Left ventricle myocardium superior (tissue), 1 donor: ENCODE measurements at places on chromosomes 7 and 10. TPM values are rescaled to one million over a fixed set of nuclear protein-coding genes. Genes with fewer than 3 reads are reported as not detected.

GRCh38 chr10:121536310-121536913 is 61.8 kb downstream of the FGFR2 start:
- no peak for DNase-seq

DNA sequence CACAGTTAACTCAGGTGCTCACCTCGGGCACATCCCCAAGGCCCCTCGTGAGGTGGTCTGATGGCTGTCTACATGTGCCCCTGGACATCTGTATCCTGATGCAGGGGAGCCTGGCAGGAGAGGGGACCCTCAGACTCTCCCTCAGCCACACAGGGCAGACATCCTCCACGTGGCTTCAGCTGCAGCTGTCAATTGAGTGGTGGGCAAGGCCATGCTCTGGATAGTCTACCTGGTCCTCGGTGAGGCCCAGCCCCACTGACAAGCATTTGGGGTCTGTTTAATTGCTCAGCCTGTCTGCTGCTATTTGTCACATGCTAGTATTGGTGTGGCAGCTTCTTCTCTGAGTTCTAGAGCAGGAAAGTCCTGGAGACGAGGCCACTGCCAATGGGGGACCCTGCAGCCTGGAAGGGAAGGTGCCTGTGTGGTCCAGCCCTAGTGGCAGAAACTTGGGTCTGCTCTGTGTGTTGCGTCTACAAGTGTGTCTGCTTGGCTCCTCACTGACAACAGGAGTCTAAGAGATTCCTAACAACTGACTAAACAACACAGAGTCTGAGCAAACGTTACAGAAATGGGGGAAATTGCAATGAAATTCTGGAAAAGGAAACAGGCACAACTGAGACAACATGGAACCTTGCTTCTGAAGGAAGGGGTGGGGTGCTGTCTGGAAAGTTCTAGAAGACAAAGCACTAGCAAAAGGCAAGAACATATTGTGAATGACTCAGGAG is 59.3 kb upstream of the IGFBP3 start:
- no peak for DNase-seq

- no peak for DNase-seq
These were observed 56.4 kb upstream of the PLPP4 start for GRCh38 chr10:120400601-120401000.

Gene ETV1
- total RNA-seq: 29.8 TPM

- DNase-seq: peak; percentile 62
These were observed 76.6 kb upstream of the PPIF start for GRCh38 chr10:79270466-79271246.

- DNase-seq: no peak
These were observed 343.0 kb upstream of the PODXL start for GRCh38 chr7:131899271-131900030.

DNA sequence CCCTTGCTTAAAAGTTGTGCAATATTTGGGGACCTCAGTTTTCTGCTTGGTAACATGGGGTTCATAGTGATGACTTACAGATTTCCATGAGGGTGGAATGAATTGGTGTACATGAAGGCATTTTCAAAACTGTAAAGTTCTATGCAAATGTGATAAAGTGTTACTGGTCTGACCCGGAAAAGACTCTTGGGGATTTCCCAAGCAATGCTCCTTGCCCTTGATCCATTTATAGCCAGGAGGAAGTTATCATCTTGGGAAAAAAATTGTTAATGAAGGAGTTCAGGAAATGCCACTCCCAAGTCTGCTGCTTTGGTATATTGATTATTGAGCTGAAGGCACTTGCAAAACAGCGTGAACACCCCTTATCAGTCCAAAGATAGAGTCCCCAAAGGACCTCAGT is 96.3 kb upstream of the ZPBP start:
- no peak for DNase-seq

Gene SPDYE1
- not detected for total RNA-seq

Gene CLRN3
- total RNA-seq: not detected

DNA sequence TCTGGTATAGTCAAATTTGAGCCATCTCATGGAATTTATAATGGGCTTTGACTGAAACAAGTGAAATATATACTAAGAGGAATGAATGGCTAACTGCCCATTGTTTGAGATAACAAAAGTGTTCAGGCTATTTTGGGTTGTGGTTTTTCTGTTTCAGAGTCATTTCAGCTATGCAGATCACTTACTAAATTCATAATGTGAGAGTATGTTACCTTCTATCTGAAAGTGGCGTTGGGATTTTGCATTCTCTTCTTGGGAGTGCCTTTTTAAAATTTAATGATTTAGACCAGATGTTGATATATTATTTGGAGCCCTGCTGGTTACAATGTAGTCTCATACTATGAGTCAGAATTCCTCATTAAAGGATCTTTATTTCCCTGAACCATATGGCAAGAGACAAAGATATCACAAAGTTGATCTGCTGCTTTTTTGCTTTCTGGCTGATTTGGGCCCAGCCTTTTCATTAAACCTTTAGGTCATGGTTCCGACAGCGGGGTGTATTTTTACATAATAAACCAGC is 10.4 kb downstream of the VCL start:
- no peak for DNase-seq

GRCh38 chr10:30467651-30468338 is 33.8 kb downstream of the MAP3K8 start:
- no peak for DNase-seq

DNA sequence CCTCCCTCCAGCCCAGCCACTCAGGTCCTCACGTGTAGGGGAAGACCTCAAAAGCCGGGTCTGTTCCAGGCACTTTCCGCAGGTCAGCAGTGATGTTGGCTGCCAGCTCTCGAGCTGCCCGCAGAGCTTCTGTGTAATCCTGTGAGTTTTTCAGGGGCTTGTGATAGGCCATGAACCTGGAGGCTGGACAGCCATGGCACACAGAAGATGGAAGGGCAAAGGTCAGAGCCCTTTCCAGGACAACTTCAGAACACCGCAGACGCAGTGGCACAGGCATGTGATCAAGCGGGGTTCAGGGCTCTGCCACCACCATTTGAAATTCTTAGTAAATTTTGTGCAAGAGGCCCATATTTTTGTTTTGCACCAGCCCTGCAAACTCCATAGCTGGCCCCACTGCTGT is 24.0 kb downstream of the NPC1L1 start:
- no peak for DNase-seq

GRCh38 chr7:47149208-47149839 is 432.6 kb downstream of the TNS3 start:
- DNase-seq: no peak

- DNase-seq: peak; percentile 48
These were observed 63.9 kb downstream of the FOXL3 start for GRCh38 chr7:353746-354325.

GRCh38 chr7:84092207-84092606 is 102.4 kb downstream of the SEMA3A start:
- DNase-seq: no peak

Gene HOXA1
- total RNA-seq: not detected

Gene EIF5AL1
- total RNA-seq: 0.12 TPM

DNA sequence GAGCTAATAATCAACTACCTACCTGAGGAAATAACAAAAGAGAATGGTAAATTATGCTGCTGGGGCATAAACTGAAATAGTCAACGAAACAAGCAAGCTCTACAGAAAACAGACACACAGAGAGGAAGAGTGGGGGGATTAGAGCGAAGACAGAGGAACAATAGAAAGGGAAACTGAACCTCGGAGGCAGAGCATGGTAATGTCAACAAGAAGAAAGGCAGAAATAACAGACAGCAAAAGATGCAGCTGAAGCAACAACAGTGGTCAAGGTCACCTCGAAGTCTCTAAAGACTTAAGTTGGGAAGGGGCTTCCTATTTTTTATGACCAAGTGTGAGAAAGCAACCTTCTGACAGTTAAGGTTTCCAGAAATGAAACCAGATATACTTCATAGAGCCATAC is 177.0 kb downstream of the ZNF438 start:
- no peak for DNase-seq

DNA sequence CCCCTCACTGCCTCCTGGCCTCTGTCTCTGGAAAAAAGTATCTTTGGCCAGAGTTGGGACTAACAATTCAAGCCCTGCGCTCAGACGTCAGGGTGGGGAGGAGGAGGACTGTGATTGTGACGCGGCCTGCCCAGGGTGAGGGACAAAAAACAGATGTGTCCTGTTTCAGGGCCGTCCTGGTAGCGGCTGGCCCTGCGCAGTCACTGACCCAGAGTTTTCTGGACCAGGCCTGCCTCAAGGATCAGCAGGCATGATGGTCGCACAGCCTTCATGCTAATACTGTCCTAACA is 110.1 kb downstream of the CYTH3 start:
- DNase-seq: peak; percentile 76

Gene HDAC9
- total RNA-seq: 30.7 TPM

DNA sequence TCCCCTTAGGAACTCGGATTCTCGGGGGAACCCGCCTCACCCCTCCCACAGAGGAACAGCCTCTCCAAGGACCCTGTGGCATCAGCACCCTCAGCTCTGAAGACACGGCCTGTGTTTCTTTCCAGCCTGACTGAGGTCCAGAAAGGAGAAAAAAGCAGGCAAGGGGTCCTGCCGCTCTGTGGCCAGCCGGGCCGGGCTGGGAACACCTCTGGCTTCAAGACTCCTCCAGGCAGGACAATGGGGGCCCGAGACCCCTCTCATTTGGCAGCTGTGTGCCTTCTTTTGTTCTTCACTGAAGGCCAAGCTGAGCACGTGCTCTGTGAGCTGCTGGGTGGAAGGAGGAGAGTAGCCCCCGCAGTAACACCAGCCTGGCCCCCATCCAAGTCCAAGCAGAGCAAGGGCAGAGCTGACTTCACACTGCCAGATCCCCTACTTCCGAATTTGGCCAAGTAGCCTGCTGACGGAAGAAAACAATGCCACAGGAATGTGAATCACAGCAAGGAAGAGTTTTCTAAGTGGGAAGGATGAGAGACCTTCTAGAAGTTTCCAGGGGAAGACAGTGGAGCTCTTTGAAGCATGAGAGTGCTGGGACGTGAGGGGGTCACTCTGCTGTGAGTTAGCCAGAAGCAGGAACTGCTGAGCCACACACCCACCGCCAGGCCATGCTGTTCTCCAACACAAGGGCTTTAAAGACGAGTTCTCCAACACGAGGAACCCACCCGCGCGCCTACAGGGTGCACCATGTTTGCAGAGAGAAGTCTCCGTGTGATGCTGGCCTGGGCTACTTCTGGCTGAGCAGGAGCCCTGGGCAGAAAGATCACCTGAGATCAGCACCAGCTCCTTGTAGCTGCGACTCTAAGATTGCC is 3.1 kb downstream of the CNPY1 start:
- DNase-seq: no peak

DNA sequence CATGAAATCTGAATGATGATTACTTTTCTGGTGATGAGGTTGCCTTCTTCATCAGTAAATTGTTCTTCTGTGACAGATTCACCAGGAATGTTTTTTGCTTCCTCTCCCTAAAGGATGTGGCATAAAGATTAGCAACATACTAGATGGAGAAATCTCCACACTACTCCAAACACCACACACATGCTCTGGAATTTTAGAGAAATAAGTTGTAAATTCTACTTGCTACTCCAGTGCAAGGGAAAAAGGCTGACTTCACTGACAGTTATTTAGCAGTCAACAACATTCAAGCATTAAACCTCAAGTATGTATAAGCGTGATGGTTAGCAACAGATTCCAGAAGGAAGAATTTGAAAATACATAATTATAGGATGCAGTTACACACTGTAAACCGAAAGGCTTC is 137.9 kb upstream of the CCDC6 start:
- DNase-seq: no peak

Gene GJD4
- not detected for total RNA-seq

GRCh38 chr7:137878333-137878961 is 31.7 kb upstream of the DGKI start:
- peak; percentile 87 for DNase-seq

Gene ZNF804B
- total RNA-seq: not detected

- no peak for DNase-seq
These were observed 49.7 kb downstream of the CDK1 start for GRCh38 chr10:60827791-60828488.

DNA sequence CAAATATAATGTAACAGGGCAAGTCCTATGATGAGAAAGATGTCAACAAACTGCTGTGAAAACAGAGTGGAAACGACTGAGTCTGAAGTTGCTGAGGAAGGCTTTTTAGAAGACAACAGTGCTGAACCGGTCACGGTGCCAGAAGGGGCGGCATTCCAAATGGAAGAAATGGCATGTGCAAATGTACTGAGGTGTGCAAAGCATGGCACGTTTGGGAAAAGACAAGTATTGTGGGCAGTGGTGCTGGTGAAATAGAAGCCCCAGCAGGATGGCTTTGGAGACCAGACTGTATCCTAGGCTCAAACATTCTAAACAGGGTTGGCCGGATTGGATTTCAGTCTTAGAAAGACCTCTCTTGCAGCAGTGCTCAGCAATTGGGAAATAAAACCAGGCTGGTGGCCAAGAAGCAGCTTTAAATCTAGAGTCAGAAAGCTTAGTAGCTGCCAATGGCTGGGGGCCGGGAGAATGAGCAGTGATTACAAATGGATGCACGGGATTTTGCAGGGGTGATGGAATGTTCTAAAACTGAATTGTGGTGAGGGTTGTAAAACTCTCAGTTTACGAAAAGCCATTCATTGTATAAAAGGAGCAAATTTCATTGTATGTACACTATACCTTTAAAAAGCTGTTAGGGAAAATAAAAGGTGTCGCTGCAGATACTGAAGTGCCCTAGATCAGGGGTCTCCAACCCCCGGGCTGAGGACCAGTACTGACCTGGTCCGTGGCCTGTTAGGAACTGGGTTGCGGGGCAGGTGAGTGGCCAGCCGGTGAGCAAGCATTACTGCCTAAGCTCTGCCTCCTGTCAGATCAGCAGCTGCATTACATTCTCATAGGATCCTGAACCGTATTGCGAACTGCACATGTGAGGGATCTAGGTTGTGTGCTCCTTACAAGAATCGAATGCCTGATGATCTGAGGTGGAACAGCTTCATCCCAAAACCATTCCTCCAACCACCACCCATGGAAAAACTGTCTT is 141.6 kb downstream of the HIBADH start:
- peak; percentile 36 for DNase-seq

DNA sequence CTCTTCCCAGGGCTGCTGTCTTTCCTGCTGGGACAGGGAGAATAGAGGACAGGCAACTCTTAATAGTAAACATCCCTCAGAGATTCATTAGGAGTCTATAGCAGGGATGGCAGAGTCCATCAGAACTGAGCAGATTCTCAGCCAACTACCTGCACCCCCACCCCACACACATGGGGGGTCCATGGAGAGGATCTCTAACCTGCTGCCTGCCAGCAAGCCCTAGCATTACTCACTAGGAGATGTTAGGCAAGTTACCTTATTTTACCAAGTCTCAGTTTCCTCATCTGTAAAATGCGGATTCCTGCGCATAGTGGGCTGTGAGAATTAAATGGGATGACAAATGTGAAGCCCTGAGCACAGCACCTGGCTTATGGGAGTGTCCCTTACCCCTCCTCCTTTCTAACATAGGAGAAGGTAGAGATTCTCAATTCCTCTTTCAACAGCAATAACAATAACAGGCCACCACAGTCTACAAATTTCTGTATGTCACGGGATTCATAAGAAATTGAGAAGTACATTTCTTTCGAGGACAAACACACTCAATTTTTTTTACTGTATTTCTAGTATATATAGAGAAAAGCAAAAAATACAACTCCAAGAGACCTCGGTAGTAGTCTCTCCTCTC is 23.8 kb upstream of the WDR11 start:
- no peak for DNase-seq

DNA sequence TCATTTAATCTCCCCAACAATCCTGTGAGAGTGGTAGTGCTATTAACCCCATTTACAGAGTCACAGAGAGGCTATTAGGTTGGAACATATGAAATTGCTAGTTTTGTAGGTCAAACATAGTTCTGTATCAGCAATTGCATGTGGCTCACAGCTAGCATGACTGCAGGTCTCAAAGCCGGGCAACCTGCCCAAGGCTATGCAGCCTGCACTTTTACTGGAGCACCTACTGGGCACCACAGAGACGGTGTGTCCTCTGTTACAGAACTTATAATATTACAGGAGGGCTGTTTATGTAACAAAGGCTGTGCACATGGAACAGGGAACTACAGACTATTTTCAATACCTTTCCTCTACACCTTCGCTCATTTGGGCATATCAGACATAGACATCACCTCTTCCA is 355.8 kb downstream of the RPS24 start:
- peak; percentile 68 for DNase-seq
